ENCODE measurements at places on chromosomes 3 and 15. TPM values are rescaled to one million over a fixed set of nuclear protein-coding genes. Genes with fewer than 3 reads are reported as not detected.

Gene SCAP
- 72.8 TPM for total RNA-seq

Gene ATXN7
- 42.3 TPM for total RNA-seq

DNA sequence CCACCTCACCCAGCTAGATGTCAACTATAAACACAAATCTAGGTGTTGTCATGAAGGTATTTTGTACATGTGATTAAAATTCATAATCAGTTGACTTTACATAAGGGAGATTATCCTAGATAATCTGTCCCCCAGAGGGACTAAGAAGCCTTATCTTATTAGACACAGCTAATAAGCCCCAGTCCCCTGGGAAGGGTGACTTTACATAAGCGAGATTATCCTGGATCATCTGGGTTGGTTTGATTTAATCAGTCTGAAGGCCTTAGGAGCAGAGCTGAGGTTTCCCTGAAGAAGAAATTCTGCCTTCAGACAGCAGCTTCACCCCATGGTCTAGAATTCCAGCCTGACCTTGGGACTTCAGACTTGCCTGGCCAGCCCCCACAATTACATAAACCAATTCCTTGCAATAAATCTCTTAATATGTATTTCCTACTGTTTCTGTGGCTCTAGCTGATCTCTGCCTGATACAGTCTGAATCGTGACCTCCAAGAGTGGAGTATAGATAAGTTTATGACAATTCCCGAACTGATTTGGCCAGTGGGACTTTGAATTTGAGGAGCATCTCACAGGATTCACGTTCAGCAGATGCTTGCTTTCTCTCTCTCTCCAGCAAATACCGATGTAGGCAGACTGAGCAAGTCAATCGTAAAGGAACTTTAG, 66.5 kb downstream of the MRPL46 start:
- no peak for DNase-seq

DNA sequence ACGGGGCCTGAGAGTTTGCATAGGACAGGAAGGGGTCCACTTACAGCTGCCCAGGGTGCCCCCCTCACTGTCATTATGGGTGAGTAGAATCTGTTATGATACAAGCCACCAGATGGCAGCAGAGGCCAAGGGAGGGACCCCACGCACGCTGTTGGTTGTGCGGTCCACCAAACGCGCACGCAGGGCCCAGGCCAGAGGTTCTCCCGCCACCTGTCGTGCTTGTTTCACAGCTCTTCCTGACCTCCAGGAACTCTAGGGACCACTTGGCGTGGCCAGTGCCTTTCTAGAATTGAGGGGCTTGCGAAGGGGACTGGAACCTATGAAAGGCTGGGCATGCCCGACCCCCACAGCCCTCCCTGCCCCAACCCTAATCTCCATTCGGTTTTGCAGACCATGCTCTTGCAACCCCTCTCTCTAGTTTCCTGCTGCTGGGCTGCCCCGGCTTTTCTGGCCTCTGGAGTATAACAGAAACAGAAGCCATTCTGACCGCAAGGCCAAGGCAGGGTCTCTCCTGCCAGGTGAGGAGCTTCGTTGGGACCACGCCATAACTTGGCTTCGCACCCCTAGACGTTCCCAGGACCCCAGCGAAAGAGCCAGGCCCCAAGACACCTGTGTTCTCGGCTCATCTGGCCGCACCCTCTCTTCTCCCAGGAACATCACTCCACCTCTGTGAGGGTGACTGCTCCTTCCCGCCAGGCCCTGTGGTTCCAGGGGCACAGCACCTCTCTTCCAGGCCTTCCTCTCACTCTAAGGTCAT, 46.0 kb downstream of the ALDH1L1 start:
- peak; percentile 89 for DNase-seq

Gene PYDC2
- not detected for total RNA-seq

GRCh38 chr3:187706971-187707370, 4.6 kb upstream of the RTP2 start:
- no peak for DNase-seq

DNA sequence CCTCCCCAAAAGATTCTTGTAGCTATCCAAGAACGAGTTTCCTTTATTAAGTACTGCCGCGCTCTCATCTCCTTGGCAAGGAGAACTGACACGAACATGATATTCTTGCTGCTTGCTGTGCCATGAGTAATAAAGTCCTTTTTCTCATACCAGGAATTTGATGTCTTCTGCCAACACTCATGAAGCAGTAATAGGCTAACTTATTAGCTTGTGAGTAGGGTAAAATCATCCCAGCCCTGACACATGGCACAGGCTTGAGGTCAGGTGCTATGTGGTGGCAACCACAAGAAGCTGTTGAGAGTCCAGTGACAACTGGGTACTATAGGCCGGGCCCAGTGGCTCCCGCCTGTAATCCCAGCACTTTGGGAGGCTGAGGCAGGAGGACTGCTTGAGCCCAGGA, 22.7 kb upstream of the UBXN7 start:
- DNase-seq = no peak

Gene CHST13
- total RNA-seq = 2.3 TPM

DNA sequence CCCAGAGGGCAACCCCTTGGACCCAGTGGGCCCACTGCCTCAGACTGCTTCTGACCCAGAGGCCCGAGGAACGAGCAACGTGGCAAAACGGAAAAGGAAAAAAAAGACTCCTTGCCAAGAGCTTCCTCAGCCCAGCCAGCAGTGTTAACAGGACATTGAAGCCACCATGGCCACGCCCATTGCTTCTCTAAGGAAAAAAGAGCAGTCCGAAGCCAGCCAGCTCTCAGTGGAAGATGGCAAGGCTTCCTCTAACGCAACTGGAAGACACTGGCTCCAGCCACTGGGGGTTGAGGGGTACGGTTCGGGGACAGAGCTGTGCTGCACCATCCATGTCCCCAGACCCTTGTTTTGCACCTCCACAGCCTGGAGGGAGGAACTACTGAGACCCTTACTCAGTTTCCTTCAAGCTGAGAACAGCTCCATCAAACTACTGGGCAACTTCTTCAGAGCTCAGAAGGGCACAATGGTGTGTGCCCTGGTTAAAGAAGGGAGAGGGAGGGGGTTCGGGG, 10.7 kb downstream of the BMF start:
- DNase-seq = no peak

Gene LDHAL6B
- not detected for total RNA-seq

DNA sequence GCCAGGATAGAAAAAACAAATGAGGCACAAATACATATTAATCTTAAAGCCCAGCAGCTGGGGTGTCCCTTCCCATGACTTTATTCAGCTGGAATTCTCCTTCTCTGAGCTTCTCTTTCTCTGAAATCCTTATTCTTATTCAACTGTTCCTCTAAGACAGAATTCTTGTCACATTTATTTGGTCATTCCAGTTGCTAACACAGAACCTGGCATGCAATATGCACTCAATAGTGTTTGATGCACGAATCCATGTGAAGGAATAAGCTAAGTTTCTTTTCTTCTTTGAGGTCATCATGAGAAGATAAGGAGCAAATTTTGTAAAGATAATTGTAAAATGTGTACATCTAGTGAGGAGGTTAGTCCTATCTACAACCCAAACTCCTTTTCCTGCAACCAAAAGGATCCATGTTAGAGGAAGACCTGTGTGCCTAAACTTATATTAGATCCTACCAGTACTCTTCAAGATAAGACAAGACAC, 154.2 kb upstream of the KCNMB2 start:
- no peak for DNase-seq

- DNase-seq = no peak
Observed at GRCh38 chr3:151879679-151880415, 6.4 kb downstream of the SUCNR1 start.

Measured in mesenteric fat pad (tissue), 1 donor.